NCI-H187 treated with DMSO at 0.1 percent for 48 hours (cell line): ENCODE measurements at places on chromosomes 2 and 18.

DNA sequence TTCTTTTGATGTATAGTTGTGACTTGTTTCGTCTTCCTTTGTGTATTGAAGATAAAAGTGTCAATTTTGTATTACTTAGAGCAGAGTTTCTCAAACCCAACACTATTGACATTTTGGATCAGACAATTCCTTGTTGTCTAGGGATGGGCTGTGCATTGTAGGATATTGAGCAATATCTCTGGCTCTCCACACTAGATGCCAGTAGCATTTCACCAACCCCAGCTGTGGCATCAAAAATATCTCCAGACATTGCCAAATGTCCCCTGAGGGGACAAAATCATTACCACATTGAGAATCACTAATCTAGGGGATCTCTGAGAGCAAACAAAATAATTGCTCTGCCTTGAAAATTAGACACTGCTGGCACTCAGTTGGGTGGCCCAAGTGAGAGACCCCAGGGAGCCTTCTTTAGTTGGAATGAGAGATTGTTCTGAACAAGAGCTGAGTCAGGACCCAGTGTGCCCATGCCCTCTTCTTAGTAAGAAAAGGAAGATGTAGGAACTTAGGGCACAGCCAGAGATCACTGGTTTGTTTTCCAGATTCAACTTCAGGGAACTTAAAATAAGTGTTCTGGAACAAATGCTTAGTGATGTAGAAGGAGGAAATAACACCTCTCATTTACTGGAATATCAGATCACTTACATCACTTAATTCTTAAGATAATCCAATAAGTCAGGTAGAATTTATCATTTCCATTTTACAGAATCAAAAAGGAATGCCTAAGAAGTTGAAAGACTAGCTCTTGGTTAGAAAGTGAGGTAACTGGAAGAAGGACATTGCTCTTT is 466.6 kb upstream of the TNP1 start:
- DNase-seq = no peak

DNA sequence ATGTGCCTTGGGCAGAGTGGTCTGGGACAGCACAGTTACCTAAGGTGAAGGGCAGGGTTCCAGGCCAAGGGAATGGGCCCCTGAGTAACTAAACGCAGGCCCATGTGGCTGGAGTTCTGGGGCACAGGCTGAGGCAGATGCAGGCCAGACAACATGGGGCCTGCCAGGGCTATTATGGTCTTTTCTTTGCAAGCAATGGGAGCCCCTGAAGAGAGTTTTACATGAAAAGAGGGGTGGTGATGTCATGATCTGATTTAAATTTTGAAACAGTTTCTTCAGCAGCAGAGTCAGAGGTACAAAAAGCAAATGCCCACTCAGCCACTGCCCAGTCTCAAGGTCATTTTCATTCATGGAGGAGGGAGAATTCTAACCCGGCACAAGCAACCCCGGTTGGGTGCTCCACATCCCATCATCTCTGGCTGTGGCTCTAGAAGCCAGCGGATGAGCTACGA is 5.6 kb downstream of the CHST10 start:
- no peak for DNase-seq

DNA sequence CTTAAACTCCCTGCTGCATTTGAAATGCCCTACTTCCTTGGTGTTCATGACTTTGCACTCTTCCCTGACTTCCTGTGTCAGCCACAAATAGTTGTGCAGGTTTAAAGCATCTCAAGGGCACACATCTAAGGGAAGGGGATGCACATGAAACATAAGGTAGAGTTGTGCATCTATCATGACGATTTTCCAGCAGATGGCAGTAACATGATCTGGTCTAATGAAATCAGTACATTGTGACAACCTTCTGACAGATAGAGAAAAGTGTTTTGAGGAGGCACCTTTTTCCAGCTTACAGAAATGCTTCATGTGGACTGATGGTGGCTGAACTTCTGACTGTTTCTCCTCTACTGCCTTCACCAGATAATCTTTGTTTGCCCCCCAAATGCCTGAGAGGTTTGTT is 238.9 kb downstream of the XIRP2 start:
- DNase-seq = no peak

GRCh38 chr18:22238681-22239080 is 69.3 kb downstream of the GATA6 start:
- DNase-seq = no peak
